Aorta (tissue), 5 donors: ENCODE measurements at places on chromosomes 4 and X. TPM values are rescaled to one million over a fixed set of nuclear protein-coding genes. Genes with fewer than 3 reads are reported as not detected.

- no peak for DNase-seq
Observed at GRCh38 chr4:6851962-6852361, 57.7 kb upstream of the TBC1D14 start.

DNA sequence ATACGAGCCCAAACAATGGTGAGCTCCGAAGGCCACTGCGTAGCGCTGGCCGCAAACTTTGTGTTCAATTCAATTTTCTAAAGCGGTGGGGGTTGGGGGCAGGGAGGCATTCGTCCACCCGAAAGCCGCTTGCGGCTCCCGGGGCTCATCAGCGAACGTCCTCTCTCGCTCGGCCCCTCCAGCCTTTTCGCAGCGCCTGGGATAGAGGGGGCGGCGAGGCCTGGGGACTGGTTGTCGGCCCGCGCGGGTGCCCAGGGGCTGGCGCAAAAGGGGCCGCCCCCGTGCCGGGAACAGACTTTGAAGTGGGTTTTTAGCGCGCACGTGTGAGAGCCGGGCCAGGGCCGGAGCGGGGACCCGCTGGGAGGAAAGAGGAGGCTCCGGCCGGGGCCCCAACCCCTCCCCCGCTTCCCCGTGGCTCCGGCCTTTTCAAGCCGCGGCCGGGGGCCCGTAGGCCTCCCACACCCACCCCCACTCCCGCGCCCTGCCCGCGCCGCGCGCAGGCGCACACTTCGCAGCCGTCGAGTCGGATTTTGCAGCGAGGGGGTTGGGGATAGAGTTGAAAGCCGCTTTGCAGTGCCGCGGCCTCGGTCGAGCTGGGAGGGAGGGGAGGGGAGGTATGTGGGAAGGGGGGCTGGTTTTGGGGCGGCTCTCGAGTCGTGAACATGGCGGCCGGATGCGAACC, 8.3 kb downstream of the ZIC3 start:
- no peak for DNase-seq

GRCh38 chr4:139299536-139299935, 1.8 kb upstream of the NAA15 start:
- no peak for DNase-seq

- no peak for DNase-seq
Observed at GRCh38 chrX:49925176-49925575, 2.8 kb downstream of the CLCN5 start.

GRCh38 chr4:165725352-165725751, 147.7 kb upstream of the TLL1 start:
- DNase-seq, result no peak

DNA sequence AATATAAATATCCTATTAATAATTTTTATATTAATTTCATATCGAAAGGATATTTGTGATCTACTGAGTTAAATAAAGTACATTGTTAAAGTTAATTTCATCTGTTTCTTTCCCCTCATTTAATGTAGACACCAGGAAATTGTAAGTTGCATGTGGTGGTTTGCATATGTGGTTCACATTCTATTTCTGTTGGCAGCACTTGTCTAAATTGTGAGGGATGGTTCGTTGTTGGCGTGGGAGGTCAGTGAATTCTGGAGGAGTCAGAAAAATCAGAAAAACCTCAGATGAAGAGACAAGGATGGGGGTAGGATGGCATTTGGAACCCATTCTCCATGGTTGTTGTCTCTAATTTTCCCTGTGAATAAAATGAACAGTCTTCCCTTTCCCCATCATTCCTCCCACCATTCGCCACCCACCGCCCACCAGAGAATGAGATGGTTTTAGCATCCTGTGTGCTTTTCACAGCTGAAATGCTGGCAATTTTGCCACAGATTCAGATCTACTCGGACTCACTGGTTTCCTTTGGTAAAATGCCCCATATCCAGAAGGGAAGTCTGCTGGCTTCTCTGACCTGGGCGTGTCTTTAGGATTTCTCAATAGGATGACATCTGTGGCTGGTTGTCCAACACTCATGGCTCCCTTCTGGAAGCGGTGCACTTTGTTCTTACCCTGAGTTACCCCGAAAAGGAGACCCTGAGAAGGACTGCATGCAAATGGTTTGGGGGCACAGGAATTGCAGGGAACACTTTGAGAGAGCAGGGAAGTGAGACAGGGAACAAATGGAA, 52.3 kb downstream of the LGI2 start:
- DNase-seq, result no peak

DNA sequence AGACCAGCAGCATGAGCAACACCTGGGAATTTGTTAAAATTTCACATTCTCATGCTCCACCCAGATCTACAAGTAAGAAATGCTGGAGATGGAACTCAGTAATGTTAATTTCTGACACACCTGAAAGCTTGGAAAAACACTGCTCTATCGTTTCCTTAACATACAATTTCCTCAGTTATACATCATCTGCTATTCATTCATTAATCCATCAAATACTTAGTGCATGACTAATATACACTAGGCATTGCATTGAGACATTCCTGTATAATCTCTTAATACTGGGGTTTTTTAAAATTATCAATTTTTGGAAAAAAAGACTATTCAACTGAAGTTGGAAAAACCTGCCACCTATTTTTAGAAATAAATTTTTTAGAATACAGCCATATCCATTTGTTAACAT, 106.1 kb downstream of the CHM start:
- DNase-seq, result no peak

DNA sequence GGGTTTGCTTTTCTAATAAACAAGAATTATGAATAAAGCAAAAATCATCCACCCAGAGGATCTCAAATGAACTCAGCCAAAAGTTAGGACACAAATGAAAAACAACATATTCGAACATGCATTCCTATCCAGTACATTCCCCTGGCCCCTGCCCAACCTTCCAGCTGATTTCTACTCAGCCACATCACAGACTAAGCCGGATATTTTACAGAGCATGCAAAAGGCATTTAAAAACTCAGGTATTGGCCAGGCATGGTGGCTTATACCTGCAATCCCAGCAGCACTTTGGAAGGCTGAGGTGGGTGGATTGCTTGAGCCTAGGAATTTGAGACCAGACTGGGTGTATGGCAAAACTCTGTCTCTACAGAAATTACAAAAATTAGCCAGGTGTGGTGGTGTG, 54.6 kb downstream of the RELL1 start:
- DNase-seq, result no peak

GRCh38 chrX:103789004-103789403, 12.4 kb downstream of the PLP1 start:
- DNase-seq, result no peak

DNA sequence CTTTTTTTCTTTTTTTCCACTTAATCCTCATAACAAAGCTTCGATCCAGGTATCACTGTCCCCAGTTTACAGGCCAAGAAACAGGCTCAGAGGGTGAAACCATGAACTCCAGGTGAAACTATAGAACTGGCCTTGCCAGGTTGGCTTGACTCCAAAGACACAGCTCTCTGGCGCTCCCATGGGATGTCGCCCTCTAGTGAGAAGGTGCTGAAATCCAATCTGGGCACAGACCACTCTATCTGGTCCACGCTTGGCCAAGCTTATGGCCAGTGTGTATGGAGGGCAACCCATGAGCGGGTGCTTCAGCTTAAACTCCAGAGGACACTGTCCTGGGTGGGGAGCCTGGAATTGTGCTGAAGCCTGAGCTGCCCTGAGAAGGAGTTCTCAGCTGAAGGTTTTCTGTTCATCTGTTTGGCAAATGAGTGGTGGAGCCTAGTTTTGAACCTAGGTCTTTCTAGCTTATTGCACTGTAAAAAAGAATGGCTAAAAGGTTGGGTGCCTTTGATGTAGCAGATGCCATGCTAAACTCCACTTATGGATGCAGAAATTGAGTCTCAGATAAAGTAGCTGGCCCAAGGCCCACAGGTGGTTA, 70.5 kb downstream of the SEL1L3 start:
- DNase-seq, result no peak

- DNase-seq, result no peak
Observed at GRCh38 chrX:67207912-67208311, 335.9 kb upstream of the AR start.

- DNase-seq, result no peak
Observed at GRCh38 chrX:15146515-15146914, 123.4 kb downstream of the ASB9 start.

- DNase-seq, result no peak
Observed at GRCh38 chr4:169852481-169852880, 94.7 kb upstream of the HPF1 start.

DNA sequence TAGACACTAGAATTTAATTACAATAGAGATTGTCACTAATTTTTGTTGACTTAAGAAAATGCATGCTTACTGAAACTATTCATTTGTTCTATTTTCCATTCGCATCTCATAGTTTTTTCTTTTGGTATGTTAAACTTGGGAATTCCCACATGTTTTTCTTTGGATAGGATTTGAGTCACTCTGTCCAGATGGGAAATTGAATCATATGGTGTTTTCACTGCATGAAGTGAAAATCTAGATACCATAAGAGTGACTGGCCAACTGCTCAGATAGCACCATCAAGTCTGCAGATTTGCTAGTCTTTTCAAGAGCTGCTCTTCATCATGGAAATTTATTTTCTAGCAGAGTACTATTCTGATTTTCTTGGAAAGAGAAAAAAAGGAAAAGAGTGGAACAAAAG, 172.6 kb downstream of the FAM47B start:
- DNase-seq, result no peak

- peak; percentile 74 for DNase-seq
Observed at GRCh38 chr4:151407466-151408379, 1.3 kb upstream of the FHIP1A start.

Gene HELT
- total RNA-seq, result not detected

Gene DNAAF6
- total RNA-seq, result not detected

Gene FGF13
- 18.3 TPM for total RNA-seq

Gene SGMS2
- 50.2 TPM for total RNA-seq

Gene ETNPPL
- total RNA-seq, result not detected

Gene ALAS2
- total RNA-seq, result 10.4 TPM
